ENCODE measurements at places on chromosomes 3 and 15.

- DNase-seq = no peak
Measured at GRCh38 chr15:52199271-52199670, 8.1 kb upstream of the GNB5 start.

DNA sequence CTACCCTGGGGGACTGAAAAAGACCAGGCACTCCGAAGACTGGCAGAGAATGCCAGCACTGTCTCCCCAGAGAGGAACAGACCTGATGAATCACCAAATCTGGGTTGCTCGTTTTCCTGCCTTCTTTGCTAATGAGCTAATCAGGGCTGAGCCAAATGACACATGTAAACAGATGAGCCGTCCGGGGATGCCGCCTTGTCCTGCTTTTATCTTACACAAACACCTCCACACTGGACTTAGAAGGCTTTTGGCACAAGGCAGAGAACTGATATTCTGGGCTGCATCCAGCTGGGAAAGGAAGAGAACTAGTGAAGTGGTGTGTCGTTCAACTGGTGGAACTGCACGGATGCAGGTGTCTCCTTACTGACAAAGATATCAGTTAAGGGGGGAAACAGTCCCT lies 88.1 kb downstream of the MECOM start:
- DNase-seq = no peak

DNA sequence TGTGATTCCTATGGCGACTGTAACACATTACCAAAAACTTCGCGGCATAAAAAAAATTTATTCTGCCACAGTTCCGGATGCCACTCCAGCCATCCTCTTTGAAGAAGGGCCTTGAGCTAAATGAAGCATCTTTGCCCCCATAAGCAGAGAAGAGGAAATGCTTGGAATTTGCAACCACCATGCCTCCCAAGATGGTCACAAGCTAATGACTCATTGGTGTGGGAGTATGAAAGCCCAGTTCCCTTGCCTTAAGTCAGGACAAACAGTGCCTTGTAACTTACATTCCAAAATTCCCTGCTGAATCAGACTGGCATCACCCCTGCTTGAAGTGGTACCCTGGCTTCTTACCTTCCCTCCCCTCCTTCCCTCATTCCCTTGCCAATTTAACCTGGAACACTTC lies 1077.4 kb downstream of the EPHA3 start:
- DNase-seq = no peak

DNA sequence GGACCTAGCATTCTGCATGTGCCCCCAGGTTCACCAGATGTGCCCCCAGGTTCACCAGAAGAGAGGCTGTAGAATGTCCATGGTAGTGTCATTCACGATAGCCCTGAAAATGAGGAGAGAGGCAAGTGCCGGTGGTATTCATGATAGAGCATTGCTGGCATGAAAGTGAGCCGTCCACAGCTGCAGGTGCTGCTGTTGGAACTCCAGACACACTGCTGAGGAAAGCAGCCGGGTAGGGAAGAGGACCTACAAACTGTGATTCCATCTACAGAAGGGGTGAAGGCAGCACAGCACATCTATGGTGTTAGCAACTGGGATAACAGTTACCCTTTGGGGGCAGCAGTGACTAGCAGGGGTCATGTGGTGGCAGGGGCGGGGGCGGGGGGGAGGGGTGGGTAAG lies 125.0 kb upstream of the PLXNA1 start:
- no peak for DNase-seq

DNA sequence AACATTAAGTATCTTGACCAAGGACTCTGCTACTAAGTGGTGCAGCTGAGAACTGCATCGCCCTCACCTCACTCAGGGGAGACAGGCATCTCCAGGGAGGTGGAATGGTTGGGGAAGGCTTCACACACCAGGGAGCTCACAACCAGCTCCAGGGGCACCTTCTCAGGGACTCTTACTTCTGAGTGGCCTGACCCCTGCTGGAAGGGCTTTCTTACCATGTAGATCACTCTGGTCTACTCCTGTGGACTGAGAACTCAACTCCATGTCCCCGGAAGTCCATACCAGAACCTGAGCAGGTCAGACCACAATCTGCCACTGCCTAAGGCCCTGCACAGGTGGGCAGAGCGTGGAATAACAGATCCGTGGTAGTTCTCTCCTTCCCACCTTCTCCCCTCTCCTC lies 140.5 kb downstream of the TLE3 start:
- DNase-seq = peak; percentile 7

DNA sequence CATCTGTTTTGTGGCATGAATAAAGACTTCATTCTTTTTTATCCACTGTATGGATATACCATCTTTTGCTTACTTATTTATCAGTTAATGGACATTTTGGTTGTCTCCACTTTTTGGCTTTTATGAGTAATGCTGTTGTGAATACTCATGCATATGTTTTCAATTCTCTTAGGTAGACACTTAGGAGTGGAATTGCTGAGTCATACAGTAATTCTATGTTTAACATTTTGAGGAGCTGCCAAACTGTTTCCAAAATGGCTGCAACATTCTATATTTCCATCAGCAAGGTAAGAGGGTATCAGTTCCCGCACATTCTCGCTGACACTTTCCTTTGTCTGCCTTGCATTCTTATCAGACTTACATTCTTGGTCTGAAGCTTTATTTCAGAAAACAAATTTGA lies 191.1 kb downstream of the WNT5A start:
- DNase-seq = no peak

GRCh38 chr15:35605764-35606449 lies 59.9 kb upstream of the DPH6 start:
- DNase-seq = no peak

DNA sequence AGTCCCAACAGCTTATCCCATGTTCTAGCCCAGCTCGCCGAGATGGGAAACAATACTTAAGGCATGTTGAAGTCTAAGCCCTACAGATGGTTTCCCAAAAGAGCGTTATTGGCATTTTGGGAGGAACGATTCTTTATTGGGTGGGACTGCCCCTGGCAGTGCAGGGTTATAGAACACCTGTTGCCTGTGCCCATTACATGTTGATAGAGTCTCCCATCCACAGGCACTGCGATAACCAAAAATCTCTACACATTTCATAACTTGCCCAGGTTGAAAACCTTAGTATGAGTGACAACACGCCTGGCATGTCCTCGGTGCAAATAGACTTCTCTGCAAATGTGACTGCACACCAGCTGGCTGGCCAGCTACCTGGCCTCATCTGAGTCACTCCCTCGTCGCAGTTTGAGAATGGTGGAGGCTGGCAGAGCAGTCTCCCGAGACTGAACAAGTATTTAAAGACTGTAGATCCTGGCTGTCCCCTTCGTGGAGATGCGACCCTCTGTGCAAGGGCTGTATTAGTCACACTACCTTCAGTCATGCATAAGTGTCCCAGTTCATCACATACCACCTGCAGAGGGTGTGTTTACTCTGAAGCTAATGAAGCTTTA lies 18.7 kb downstream of the ZNF80 start:
- no peak for DNase-seq

DNA sequence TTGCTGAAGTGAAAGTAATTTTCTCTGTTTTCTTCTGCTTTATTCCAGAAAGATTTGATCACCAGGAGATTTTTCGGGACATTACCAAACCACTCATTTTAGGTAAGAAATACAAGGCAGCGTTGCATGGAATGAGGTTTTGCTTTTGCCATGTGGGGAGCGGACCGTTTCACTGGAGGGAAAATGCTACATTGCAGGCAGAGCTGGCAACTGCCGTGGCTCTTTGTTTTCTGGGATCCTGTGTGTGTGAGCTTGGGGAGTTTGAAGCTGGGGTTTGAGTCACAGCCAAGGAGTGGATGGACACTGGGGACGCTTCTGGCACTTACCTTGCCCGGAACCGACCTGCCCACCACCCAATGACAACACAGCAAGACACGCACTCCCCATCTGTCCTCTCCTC lies 109.9 kb downstream of the APBA2 start:
- no peak for DNase-seq

DNA sequence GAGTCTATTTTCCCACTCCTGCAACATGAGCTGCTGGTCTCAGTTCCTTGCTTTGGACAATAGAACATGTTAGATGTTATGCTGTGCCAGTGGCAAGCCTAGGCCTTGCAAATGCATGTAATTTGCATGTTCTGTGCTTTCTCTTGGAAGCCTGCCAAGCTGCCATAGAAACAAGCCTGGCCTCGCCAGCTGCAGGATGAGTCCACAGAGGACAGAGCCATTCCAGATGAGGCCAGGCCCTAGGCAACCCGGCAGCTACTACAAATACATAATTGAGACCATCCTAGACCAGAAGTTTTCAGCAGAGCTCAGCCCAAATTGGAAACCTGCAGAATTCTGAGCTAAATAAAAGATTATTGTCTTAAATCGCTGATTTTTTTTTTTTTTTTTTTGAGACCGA lies 39.6 kb downstream of the TRIM69 start:
- DNase-seq = no peak

DNA sequence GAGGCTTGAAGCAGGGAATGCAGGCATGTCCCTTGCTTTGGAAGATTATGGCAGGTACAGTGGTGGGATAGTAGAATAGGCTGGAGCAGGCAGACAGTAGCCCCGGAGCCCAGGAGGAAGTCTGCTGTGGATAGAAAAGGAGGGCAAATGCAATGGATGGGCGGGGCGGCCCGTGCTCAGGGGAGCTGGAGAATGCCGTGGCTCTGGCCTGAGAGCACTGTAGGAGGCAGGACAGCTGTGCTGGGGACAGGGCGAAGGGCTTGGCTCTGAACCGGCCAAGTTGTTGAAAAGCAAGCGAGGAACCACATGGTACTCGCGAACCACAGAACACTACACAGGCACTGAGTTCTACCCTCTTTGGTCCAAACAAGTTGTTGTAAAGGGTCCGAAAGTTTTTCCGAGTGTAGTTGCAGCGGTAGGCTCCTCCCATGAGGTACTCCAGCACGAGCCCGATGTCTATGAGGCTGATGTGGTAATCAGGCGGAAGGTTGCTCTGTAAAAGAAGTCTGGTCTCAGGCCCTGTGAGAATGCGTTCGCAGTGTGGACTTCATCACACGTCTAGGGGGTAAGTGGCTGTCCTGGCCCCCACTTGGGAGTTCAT lies 54.7 kb downstream of the TRPM1 start:
- no peak for DNase-seq

DNA sequence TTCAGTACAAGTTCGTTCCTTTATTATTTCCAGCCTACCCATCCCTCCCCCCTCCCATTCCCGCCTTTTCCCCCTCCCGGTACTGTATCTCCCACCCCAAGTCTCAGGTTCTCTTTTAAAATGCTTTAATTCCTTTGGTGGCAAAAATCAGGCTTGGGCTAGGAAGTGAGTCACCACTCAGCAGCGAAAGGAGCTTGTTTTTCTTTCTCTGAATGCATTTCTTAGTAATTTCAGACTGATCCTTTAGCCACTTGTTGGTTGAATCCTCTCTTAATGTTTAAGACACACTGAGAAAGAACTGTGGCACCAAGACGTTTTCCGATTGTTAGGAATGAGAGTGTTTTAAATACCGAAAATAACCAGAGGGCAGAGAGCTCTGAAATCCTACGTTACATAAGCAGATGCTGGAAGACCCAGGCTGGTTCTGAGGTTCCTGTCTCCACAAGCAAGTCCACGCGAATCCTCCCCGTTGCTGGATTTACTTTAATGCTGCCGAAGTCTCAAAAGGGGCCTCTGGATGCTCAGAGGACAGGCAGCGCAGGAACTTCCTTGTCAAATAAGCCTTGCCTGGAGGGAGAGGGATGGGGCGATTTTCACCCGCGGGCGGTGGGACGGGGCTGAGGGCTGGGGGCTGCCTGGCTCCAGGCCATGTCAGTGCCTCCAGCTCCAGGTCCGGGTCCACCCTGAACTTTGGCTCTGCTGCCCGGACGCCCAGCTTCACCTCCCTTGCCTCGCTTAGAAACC lies 854 bp upstream of the COL8A1 start:
- no peak for DNase-seq

- no peak for DNase-seq
Measured at GRCh38 chr3:198107840-198108734, 148.1 kb downstream of the LMLN start.

GRCh38 chr15:68511073-68511991 lies 67.5 kb upstream of the CORO2B start:
- DNase-seq = no peak

GRCh38 chr3:101823525-101823924 lies 25.8 kb upstream of the NFKBIZ start:
- DNase-seq = no peak

GRCh38 chr15:69868756-69869155 lies 229.0 kb downstream of the TLE3 start:
- DNase-seq = no peak
